ENCODE measurements at places on chromosomes 7 and 10.

- DNase-seq, result no peak
Measured at GRCh38 chr10:44457259-44457658, 72.4 kb upstream of the CXCL12 start.

- DNase-seq, result no peak
Measured at GRCh38 chr10:101113890-101114403, 17.2 kb upstream of the TLX1 start.

DNA sequence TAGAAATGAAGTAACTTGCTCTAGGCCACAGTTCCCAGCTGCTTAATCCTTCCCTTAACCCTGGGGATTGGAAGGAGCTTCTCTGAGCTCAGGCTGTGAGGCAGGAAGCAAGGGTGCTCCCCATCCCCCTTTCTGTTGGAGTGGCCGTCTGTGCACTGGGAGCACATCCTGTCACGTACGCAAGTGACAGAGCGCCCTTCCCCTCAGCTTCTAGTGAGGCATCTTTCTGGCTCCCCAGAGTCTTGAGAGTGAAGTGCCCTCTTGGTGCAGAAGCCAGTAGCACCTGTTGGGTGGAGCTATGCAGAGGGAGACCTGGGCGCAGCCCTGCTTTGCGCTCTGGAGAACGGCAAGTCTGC lies 47.8 kb downstream of the SHH start:
- DNase-seq, result no peak

DNA sequence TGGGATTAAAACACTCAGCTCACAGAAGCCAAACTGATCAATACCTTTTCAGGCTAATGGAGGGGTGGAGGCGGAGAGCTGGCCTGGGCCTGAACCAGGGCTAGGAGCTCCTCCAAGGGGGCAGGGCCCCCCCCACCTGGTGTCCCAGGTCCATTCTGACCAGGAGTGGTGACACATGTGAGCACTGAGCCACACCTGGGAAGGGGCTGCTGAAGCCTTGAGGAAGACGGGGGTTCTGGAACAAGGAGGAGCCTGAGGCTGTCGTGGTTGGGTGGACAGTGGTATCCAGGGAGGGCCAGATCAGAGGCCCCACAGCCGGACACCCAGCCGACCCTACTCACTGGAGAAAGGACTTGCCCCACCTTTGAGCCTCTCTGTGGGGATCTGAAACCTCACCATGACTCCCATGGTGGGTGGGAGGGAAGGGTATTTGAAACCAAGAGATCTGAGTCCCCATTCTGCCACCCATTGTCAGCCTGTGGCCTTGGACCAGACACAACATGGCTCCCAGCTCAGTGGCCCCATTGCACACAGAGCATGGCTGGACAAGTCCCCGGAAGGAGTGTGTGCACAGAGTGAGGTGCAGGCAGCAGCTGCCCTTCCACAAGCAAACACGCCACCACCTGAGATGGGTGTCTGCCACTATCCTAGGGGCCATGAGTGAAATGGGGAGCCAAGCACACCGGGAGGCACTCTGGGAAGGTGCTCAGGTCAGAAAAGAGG lies 12.4 kb downstream of the TMEM273 start:
- DNase-seq, result no peak

- DNase-seq, result peak; percentile 24
Measured at GRCh38 chr7:31744294-31744874, 57.4 kb downstream of the PPP1R17 start.

DNA sequence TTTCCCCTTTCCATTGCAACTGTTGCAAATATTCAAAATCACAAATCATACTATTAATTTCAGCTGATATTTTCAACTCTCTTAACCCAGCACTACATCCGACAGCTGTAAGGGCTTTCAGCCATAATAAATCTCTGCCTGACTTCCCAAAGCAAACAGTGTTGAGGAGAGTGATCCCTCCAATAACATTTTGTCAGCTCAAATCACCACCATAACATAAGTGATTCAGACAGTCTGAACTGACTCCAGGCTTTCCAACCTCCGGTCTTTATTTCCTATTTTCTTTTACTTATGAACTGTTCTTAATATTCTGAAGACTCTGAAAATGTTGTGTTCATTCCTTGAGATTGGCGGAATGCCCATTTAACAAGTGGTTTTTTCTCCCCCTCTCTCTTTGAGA lies 1085.9 kb downstream of the GATA3 start:
- DNase-seq, result no peak

- no peak for DNase-seq
Measured at GRCh38 chr7:31785101-31785500, 98.1 kb downstream of the PPP1R17 start.

- DNase-seq, result no peak
Measured at GRCh38 chr10:99433378-99434020, 3.1 kb upstream of the GOT1 start.

GRCh38 chr10:69786791-69787190 lies 14.9 kb upstream of the COL13A1 start:
- DNase-seq, result no peak

GRCh38 chr10:100710151-100710871 lies 35.1 kb upstream of the PAX2 start:
- DNase-seq, result no peak
